Spinal cord (tissue), 10 donors: ENCODE measurements at places on chromosomes 4 and X. TPM values are rescaled to one million over a fixed set of nuclear protein-coding genes. Genes with fewer than 3 reads are reported as not detected.
A peak's percentile ranks its signal among the peaks of the same experiment; 100 is the strongest.

GRCh38 chr4:114527170-114527569, 71.4 kb upstream of the UGT8 start:
- no peak overlapping the region for H3K27ac ChIP-seq
- H3K4me3 ChIP-seq: no peak overlapping the region
- no peaks in the 10 kb centered on the region for H3K4me1 ChIP-seq
- no peaks in the 10 kb centered on the region for H3K36me3 ChIP-seq
- no peak for DNase-seq

Gene EPGN
- 7.8 TPM for total RNA-seq

Gene GAGE12E
- total RNA-seq: not detected

Gene SPANXC
- total RNA-seq: not detected

Gene ZNF157
- total RNA-seq: 4.6 TPM

Gene HS3ST1
- 4.8 TPM for total RNA-seq

GRCh38 chr4:81003597-81004111, 26.9 kb upstream of the BMP3 start:
- DNase-seq: no peak
- no peak overlapping the region for H3K4me3 ChIP-seq
- no peak overlapping the region for H3K27ac ChIP-seq
- no peaks in the 10 kb centered on the region for H3K27me3 ChIP-seq

Gene TLR8
- total RNA-seq: 2.1 TPM

GRCh38 chr4:148515248-148515647, 73.0 kb upstream of the NR3C2 start:
- no peaks in the 10 kb centered on the region for H3K27me3 ChIP-seq
- H3K27ac ChIP-seq: no peak overlapping the region
- H3K4me3 ChIP-seq: no peak overlapping the region
- H3K36me3 ChIP-seq: no peaks in the 10 kb centered on the region

DNA sequence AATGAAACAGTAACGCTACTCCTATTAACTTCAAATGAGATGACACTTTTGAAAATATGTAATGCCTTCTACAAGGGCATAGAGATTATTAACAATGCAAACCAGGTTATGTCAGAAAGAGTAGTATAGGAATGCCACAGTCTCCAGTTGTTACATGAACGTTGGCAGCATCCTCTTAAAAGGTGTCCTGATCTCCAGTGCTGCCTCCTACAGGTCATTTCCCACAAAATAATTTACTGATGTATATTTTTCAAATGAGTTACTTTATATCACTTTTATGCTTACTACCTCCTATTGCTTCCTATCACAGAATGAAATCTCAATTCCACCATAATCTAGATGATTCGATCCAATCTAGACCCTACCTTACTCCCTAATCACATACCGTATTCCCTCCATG, 195.2 kb upstream of the EPHA5 start:
- no peaks in the 10 kb centered on the region for H3K4me1 ChIP-seq
- no peaks in the 10 kb centered on the region for H3K36me3 ChIP-seq
- no peak for DNase-seq

GRCh38 chr4:25128671-25129070, 31.6 kb downstream of the SEPSECS start:
- DNase-seq: no peak
- no peaks in the 10 kb centered on the region for H3K4me1 ChIP-seq
- H3K36me3 ChIP-seq: no peaks in the 10 kb centered on the region
- no peak overlapping the region for H3K4me3 ChIP-seq
- H3K27ac ChIP-seq: no peak overlapping the region

- H3K27me3 ChIP-seq: no peaks in the 10 kb centered on the region
- DNase-seq: no peak
- no peaks in the 10 kb centered on the region for H3K4me1 ChIP-seq
- no peaks in the 10 kb centered on the region for H3K36me3 ChIP-seq
Measured at GRCh38 chr4:159191989-159192388, 89.1 kb downstream of the RAPGEF2 start.

GRCh38 chrX:9352694-9353411, 112.0 kb upstream of the TBL1X start:
- DNase-seq: peak; percentile 67
- no peaks in the 10 kb centered on the region for H3K36me3 ChIP-seq
- H3K27ac ChIP-seq: no peak overlapping the region
- no peak overlapping the region for H3K4me3 ChIP-seq
- H3K4me1 ChIP-seq: peaks cover 12% of the 10 kb centered on the region
- peaks cover 5% of the 10 kb centered on the region for H3K27me3 ChIP-seq

DNA sequence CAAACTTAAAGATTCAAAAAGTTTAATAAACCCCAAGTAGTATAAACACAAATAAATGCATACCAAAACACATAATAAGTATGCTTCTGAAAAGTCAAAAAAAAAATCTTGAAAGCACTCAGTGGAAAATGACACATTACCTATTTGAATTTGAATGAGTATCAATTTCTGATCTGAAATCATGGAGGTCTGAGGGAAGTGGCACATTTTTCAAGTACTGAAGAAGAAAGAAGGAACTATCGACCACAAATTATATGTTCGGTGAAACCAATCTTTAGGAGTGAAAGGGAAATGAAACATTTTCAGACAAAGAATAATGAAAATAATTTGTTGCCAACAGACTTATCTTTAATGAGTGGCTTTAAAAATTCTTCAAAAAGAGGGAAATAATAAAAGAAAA, 12.1 kb upstream of the F9 start:
- H3K4me1 ChIP-seq: no peaks in the 10 kb centered on the region
- no peak for DNase-seq
- no peak overlapping the region for H3K27ac ChIP-seq
- H3K4me3 ChIP-seq: no peak overlapping the region
- no peaks in the 10 kb centered on the region for H3K27me3 ChIP-seq
- H3K36me3 ChIP-seq: no peaks in the 10 kb centered on the region

- H3K27me3 ChIP-seq: no peaks in the 10 kb centered on the region
- H3K36me3 ChIP-seq: no peaks in the 10 kb centered on the region
- peaks cover 7% of the 10 kb centered on the region for H3K4me1 ChIP-seq
- H3K27ac ChIP-seq: peak overlapping the region; percentile 26
Measured at GRCh38 chrX:136755411-136755810, 25.3 kb downstream of the ARHGEF6 start.

Gene CXCL3
- 0.50 TPM for total RNA-seq

Gene CSN1S1
- not detected for total RNA-seq

- no peak for DNase-seq
- no peaks in the 10 kb centered on the region for H3K36me3 ChIP-seq
- H3K27ac ChIP-seq: no peak overlapping the region
- H3K27me3 ChIP-seq: peaks cover 16% of the 10 kb centered on the region
- no peak overlapping the region for H3K4me3 ChIP-seq
Measured at GRCh38 chrX:69505772-69506616, 1.9 kb downstream of the NALF2 start.

- H3K27me3 ChIP-seq: no peaks in the 10 kb centered on the region
- no peak overlapping the region for H3K4me3 ChIP-seq
- DNase-seq: no peak
- no peaks in the 10 kb centered on the region for H3K36me3 ChIP-seq
Measured at GRCh38 chr4:168453146-168453545, 27.1 kb downstream of the DDX60L start.

- peaks cover 16% of the 10 kb centered on the region for H3K4me1 ChIP-seq
- no peak for DNase-seq
- no peaks in the 10 kb centered on the region for H3K27me3 ChIP-seq
- no peak overlapping the region for H3K4me3 ChIP-seq
- no peaks in the 10 kb centered on the region for H3K36me3 ChIP-seq
Measured at GRCh38 chr4:25437926-25438325, 60.9 kb downstream of the ANAPC4 start.

DNA sequence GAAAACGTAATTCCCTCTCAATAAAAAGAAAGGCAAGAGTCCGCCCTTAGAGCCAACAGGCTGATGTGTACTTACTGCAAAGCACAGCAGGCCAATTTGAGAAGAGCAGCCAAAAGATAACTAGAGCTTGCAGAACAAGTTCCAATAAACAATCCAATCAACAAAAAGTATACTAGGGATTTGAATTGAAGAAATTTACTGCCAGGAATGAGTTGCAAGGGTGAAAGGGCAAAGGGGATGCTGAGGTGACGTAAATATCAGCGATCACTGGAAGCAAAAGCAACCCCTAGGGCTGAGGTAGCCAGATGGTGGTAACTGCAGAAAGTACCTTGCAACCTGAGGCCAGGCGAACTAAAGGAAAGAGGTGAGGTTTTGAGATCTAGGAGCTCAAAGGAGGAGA, 152.1 kb upstream of the TENM3 start:
- no peaks in the 10 kb centered on the region for H3K4me1 ChIP-seq
- no peaks in the 10 kb centered on the region for H3K27me3 ChIP-seq
- no peaks in the 10 kb centered on the region for H3K36me3 ChIP-seq
- H3K4me3 ChIP-seq: no peak overlapping the region

DNA sequence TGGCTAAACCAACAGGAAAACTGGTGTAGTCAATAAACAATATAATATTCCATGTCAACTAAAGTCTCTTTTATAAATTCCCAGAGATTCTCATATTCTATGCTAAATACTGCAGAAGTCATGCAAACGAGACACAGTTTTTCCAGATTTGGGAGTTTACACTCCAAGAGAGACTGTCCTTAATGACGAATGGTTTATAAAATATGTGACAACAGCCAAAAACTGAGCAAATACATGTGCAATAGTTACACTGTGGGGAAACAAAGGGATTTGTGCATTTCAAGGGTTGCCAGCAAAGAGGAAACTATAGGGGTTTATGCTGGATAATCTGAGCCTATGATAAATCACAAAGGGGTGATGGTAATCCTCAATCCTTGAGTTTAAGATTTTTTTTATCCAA, 75.7 kb downstream of the GPC4 start:
- H3K27me3 ChIP-seq: peaks cover 5% of the 10 kb centered on the region
- no peaks in the 10 kb centered on the region for H3K36me3 ChIP-seq
- H3K4me3 ChIP-seq: no peak overlapping the region
- H3K27ac ChIP-seq: no peak overlapping the region
- no peak for DNase-seq

DNA sequence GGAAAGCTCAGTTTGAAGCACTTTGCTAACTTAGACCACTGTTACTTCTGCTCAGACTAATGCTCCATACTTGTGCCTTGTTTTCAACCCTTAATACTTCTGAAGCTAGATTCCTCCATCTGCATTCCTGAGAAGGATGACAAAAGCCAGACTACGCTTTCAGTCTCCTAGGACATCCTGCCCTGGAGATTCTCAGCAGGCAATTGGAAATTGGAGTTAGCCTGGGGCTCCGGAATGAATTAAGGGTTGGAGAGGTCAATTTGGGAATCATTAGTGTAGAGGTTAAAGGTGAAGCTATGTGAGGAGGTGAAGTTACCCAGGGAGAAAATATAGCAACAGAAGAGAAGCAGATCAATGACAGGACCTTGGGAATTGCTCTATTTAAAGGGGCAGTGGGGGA, 215.9 kb upstream of the MBNL3 start:
- no peaks in the 10 kb centered on the region for H3K36me3 ChIP-seq
- H3K4me3 ChIP-seq: no peak overlapping the region
- no peaks in the 10 kb centered on the region for H3K4me1 ChIP-seq
- no peak overlapping the region for H3K27ac ChIP-seq
- H3K27me3 ChIP-seq: peaks cover 13% of the 10 kb centered on the region

Gene SPATA18
- 11.2 TPM for total RNA-seq

DNA sequence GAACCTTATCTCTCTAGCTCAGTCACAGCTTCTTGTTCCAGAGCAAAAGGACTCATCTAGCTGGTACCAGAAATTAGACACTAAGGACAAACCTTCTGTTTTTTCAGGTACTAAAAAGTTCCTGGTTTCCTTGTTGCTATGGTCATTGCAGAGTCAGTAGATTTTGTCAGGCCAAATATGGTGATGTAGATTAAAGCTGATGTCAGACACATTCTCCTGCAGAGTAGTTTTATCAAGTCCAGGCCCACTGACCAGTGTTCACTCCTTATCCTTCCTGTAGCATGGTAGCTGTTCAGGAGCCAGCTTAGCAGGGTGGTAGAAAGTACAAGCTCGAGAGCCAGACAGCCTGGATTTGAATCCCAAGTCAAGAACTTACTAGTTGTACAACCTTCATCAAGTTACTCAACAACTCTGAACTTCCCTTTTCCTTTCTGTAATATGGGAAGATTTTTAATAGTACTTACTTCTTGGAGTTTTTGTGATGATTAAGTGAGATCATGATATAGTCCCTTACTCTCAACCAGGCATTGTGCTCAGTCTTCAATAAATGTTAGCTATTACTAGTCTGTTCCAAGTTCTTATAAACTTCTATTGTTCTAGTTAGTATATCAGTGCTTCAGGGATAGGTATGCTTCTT, 17.9 kb downstream of the OCRL start:
- no peak overlapping the region for H3K4me3 ChIP-seq
- H3K4me1 ChIP-seq: no peaks in the 10 kb centered on the region
- no peak for DNase-seq
- peaks cover 4% of the 10 kb centered on the region for H3K36me3 ChIP-seq
- no peak overlapping the region for H3K27ac ChIP-seq

GRCh38 chr4:77432717-77433417, 172.8 kb upstream of the CXCL13 start:
- no peak overlapping the region for H3K27ac ChIP-seq
- DNase-seq: no peak
- H3K36me3 ChIP-seq: no peaks in the 10 kb centered on the region
- H3K4me1 ChIP-seq: no peaks in the 10 kb centered on the region

- peaks cover 5% of the 10 kb centered on the region for H3K36me3 ChIP-seq
- H3K27ac ChIP-seq: no peak overlapping the region
- H3K4me1 ChIP-seq: peaks cover 51% of the 10 kb centered on the region
- DNase-seq: no peak
Measured at GRCh38 chrX:56800307-56800706, 71.3 kb downstream of the NBDY start.

Gene BEX2
- 61.2 TPM for total RNA-seq
